Liver (tissue), 10 donors: ENCODE measurements at places on chromosomes 7 and 10. TPM values are rescaled to one million over a fixed set of nuclear protein-coding genes. Genes with fewer than 3 reads are reported as not detected.

TRIM50 gene
- 0.17 TPM for total RNA-seq

- no peaks in the 10 kb centered on the region for H3K27me3 ChIP-seq
- H3K36me3 ChIP-seq = no peaks in the 10 kb centered on the region
- no peak for DNase-seq
- H3K27ac ChIP-seq = no peak overlapping the region
Measured at GRCh38 chr10:34824870-34825269, 9.8 kb upstream of the PARD3 start.

GRCh38 chr7:7351832-7352231, 169.5 kb downstream of the C1GALT1 start:
- no peak overlapping the region for H3K27ac ChIP-seq
- H3K4me3 ChIP-seq = no peak overlapping the region
- no peaks in the 10 kb centered on the region for H3K36me3 ChIP-seq
- H3K27me3 ChIP-seq = no peaks in the 10 kb centered on the region

DNA sequence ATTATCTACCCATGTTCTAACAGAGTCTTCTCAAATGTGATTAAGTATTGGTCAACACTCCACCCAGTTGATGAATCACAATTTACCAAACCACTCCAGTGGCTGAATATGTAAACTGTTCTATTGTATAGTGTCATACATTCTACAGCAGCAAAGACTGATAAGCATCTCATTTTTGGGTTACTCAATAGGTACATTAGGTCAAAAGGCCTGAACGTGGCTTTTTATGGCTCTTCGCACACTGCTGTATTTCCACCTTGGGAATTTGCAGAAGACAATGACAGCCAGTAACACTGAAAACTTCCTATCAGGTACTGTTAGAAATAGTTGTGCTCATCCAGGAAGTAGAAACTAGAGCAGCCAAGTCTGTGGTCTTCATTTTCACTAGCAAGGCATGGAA, 166.9 kb downstream of the GLI3 start:
- H3K27me3 ChIP-seq = no peaks in the 10 kb centered on the region
- no peak overlapping the region for H3K27ac ChIP-seq
- H3K4me3 ChIP-seq = no peak overlapping the region
- H3K4me1 ChIP-seq = no peaks in the 10 kb centered on the region
